ENCODE measurements at places on chromosomes 6 and 20.

- peak; percentile 48 for ATAC-seq
Measured at GRCh38 chr6:37705239-37706051, 7.8 kb upstream of the MDGA1 start.

DNA sequence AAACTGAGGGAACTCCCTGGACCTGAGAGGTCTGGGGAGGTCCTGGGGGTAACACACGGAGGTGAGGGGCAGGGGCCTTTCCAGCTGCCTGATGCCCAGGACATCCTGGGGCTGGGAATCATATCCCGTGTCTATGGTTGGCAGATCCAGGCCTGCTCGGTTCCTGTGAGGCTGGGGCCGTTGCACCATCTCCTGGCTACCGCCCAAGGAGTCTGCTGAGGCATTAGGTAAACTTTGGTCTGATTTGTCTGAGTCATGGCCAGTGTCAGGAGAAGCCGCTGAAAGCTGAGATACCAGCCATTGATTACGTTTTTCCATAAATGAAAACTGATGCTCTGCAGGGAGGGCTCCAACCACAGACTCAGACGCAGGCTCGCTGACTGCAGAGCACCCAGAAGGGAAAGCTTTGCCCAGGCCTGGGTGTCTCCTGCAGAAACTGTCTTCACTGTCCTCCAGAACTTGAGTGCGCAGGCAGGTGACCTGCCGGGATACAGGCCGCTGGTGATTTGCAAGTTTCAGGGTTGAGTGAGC lies 14.2 kb downstream of the TRAF3IP2 start:
- ATAC-seq: peak; percentile 94

GRCh38 chr6:145135702-145136101 lies 599.6 kb downstream of the EPM2A start:
- no peak for ATAC-seq

DNA sequence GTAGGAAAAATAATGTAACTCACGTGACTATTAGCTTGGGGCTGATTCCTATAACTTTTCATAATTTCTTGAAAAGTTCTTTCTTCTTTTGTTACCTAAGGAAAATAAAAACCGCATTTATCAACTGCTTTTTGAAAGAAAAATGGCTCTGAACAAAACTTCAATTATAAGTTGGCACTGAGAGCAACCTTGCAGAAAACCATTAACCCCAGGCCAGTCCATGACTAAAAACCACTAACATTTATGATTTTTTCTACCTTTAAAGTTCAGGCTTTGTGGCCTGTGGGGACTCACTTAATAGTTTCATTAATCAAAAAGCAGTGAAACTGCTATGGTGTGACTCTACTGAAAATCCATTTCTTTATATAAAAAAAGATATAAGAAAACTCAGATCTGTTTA lies 69.1 kb upstream of the SAMHD1 start:
- ATAC-seq: no peak

GRCh38 chr6:3278691-3279090 lies 19.9 kb downstream of the PSMG4 start:
- ATAC-seq: no peak

DNA sequence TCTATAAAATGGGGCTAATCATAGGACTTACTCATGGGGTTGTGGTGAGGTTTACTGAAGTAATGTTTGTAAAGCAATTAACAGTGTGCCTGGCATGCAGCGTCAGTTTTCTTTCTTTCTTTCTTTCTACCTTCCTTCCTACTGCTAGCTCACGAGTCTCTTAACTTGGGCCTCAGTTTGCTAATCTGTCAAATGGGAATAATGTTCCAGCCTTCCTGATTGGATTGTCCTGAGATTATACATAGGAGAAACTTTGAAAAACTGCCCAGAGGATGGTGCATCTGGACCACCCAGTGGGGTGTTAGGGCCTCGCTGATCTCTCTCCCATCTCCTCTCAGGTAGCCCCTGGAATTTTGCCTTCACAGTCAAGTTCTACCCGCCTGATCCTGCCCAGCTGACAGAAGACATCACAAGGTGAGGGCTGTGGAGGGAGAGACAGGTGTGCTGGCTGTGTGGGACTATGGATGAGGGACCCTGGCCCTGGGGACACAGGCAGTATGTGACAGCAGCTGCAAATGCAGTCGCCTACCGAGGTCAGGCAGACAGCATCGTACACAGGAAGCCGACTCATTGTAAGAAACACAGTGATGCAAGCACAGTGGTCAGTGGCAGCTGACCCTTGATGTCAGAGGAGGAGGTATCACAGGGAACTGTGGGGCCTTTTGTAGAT lies 27.5 kb downstream of the EPB41L1 start:
- ATAC-seq: no peak

DNA sequence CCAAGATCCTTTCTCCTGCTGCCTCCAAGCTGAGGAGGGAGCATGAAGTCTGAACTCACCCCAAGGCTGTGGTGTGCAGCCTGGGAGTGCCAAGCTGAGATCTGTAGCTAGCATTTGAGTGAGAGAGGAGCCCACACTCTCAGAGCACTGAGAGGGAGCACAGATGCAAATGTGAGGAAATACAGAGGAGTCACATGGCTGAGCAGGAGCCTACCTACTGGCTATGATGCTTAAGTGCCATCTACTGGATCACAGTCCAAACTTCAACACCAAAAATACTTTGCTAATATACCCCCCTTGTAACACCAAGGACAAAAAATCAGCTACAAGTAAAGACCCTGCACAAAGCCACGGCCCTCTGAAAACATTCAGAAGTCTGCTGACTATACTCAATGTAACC lies 94.4 kb upstream of the IMPG1 start:
- ATAC-seq: no peak

DNA sequence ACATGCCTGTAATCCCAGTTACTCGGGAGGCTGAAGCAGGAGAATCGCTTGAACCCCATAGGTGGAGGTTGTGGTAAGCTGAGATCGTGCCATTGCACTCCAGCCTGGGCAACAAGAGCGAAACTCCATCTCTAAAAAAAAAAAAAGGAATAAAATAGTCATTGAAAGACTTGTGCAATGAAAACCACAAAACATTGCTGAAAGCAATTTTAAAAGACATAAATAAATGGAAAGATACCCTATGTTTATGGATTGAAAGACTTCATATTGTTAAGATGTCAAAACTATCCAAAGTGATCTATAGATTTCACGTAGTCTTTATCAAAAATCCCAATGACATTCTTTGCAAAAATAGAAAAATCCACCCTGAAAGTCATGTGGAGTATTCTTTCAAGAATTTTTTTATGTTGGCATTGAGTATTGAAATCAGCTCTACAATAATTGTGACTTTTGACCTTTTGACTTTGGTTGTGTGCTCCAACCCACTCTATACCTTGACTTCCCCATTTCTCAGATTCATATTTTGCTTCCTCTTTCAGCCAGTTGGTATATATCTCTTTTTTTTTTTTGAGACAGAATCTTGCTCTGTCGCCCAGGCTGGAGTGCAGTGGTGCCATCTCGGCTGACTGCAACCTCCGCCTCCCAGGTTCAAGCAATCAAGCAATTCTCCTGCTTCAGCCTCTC lies 45.5 kb upstream of the SLC23A2 start:
- no peak for ATAC-seq

GRCh38 chr6:107106165-107106564 lies 9.2 kb downstream of the BEND3 start:
- ATAC-seq: no peak

DNA sequence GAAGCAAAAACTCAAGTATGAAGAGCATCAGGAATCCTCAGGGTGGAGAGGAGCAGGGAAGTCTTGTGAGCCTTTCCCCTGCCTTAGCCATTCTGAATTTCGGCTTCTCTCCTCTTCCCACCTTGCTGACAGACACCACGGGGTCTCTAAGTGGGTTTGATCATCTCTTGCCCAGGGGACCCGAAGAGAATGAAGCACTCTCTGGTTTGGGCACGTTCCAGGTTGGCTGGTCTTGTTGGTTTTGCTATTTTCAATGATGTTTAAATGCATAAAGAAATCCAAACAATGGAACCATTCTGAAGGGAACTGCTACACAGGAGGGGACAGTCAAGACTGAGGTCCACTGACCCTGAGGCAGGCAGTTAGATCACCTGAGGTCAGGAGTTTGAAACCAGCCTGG lies 131.7 kb downstream of the PXDC1 start:
- no peak for ATAC-seq

DNA sequence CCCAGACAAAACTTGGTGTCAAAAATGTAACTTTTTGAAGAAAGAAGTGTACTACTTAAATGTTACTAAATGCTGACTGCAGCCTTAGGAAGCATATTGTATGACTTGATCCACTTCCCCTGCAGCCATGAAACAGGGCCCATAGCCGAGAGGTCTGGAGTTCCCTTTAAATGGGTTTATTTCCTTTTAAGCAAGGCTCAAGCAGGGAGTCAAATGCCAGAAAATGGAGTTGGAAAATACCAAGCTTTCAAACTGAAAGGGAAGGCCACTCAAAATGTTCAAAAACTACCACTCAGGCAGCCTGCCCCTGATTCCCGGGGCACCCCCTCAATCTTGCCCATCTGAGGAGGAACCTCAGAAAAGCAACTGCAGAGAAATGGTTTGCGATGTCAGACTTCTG lies 43.3 kb downstream of the SLC22A23 start:
- ATAC-seq: no peak

GRCh38 chr20:16485401-16485800 lies 87.8 kb downstream of the KIF16B start:
- no peak for ATAC-seq

GRCh38 chr6:151430886-151431285 lies 21.0 kb downstream of the RMND1 start:
- ATAC-seq: no peak

GRCh38 chr6:72793641-72794395 lies 172.0 kb downstream of the KCNQ5 start:
- ATAC-seq: no peak

GRCh38 chr6:19632786-19633185 lies 204.4 kb upstream of the ID4 start:
- no peak for ATAC-seq

DNA sequence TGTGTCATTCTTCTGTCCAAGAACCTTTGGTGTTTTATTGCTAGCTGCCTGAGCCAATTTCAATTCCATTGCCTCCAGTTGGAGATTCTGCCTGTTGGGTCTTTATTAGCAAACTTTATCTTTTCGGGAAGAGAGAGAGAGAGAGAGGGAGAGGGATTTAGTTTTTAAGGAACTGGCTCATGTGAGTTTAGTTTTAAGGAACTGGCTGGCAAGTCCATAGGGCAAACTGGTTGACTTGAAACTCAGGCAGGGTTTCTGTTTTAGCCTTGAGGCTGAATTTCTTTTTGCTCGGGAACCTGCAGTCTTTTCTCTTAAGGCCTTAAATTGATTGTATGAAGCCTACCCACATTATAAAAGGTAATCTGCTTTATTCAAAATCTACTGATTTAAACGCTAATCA lies 23.0 kb downstream of the BCKDHB start:
- no peak for ATAC-seq

GRCh38 chr20:57612436-57612835 lies 7.8 kb downstream of the ZBP1 start:
- ATAC-seq: no peak

- ATAC-seq: no peak
Measured at GRCh38 chr6:34967461-34967860, 78.4 kb downstream of the ANKS1A start.

GRCh38 chr6:71332012-71332411 lies 43.4 kb downstream of the OGFRL1 start:
- no peak for ATAC-seq

GRCh38 chr6:119129968-119130484 lies 51.6 kb upstream of the FAM184A start:
- ATAC-seq: no peak
